Stimulated activated CD4-positive, alpha-beta T cell treated with anti-CD3 and anti-CD28 coated beads, Interleukin-1b, Interleukin-23, amount 100 ng/mL, for 1 hour (primary cell): ENCODE measurements at places on chromosomes 2 and 18.

DNA sequence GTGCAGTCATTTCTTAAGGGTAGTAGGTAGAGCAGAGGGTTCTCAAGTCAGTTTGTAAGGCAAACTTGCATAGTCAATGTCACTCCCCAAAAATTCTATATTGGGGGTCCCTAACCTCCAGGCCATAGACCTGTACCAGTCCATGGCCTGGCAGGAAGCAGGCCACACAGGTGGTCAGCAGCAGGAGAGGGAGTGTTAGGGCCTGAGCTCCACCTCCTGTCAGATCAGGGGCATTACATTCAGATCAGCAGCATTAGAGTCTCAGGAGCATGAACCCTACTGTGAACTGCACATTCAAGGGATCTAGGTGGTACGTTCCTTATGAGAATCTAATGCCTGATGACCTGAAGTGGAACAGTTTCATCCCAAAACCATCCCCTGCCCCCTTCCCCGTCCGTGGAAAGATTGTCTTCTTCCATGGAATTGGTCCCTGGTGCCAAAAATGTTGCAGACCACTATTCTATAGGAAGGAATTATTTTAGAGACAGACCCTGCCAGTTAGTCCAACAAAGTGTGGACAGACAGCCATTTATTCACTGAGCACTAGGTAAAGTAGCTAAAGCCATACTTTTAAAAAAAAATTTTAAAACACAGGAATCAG, 6.7 kb downstream of the COA5 start:
- no peak for DNase-seq

DNA sequence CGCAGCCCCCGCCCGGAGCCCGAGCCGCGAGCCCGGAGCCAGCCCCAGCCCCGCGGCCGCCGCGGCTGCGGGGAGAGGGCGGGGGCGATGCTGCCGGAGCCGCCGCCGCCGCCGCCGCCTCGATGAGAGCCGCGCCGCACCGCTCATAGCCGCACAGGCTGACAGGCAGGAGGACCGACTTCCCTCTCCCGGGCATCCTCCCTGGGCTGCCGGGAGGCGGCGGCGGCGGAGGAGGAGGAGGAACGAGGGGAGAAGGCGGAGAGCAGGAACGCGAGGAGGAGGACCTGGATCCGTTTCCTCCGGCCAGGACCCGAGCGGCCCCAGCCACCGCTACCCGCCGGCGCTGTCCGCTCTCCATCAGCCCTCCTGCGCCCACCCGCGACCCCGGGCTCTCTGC, 370 bp downstream of the KLHL29 start:
- DNase-seq = no peak

DNA sequence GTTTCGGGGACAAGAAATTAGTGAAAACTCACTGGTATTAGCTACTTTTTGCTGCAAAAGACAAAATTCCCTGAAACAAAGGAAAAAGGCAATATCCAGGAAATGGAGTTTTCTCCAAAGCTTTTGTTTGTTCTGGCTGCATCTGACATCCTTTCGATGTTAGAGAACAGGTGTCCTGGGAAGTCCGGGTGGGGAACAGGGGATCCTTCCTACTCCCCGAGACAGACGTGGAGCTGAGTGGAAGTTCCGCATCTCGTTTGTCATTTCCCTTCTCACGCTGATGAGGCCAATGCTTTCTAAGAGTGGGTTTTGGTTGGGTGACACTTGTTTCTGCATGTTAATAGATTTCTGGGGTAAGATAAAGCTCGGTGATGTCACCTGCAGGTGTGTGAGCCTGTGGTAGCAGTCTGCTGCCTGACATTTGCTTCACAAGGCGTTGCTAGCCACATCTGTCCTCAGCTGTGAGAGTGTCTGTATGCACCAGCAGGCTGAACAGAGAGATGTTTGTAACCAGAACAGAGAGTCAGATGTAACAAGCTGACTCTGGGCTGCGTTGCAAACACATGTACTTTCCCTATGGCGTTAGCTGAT, 125.9 kb downstream of the ACOXL start:
- DNase-seq = no peak

DNA sequence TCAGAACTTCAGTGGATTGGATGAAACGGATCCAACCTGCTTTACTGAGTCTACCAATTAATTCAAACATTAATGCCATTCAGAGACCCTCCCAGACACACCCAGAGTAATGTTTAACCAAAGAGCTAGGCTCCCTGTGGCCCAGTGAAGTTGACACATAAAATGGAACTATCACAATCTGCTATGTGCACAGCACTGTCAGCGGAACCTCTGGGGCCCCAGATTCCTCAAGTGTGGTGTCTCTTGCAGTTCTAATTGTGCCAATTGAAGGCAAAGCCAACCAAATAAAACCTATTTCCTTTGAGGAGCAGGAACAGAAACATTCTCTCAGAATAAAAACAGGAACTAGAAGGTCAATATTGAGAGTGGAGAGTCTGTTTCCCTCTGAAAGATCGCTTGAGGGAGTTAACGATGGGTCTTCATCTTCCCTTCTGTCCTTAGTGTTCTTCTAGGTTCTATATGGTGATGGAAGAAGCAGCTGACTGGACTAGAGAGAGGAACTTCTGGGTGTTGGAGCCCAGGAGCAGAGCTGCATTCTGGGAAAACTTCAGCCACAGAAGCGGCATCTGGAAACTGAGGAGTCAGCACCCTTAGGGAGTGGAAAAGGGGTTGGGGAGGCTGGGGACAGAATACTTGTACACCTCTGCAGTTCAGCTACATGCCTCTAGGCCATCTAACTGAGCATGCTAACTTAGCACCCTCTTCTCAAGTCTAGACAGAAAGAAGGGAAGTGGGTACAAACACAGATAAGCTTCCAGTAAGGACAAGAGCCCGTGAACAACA, 174.4 kb upstream of the FBXO11 start:
- no peak for DNase-seq

- DNase-seq = no peak
These were observed 14.4 kb upstream of the ZFP36L2 start for GRCh38 chr2:43240766-43241150.

- DNase-seq = no peak
These were observed 534.3 kb upstream of the ACVR2A start for GRCh38 chr2:147310335-147311057.
